ACHN (cell line): ENCODE measurements at places on chromosomes 12 and 14.

GRCh38 chr14:20782280-20782890 is 1.3 kb downstream of the RNASE6 start:
- no peak for DNase-seq

DNA sequence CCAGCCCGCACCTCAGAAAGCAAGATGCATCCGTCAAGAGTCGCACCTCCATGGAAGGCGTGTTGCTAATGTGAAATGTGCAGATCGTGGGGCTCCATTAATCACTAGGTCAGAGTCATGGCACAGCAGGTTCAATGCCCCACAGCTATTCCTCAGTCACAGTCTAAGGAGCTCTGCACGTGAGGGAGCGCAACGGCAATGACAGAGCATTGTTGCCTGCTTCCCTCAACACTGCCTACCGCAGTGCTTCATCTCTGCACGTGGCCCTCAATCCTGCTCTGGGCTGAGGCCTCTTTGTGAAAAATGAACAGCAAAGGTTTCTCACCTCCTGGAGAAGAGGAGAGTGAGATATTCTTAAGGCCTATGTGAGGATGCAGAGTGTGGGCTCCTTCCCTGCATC is 995.2 kb upstream of the TMEM132C start:
- no peak for DNase-seq

DNA sequence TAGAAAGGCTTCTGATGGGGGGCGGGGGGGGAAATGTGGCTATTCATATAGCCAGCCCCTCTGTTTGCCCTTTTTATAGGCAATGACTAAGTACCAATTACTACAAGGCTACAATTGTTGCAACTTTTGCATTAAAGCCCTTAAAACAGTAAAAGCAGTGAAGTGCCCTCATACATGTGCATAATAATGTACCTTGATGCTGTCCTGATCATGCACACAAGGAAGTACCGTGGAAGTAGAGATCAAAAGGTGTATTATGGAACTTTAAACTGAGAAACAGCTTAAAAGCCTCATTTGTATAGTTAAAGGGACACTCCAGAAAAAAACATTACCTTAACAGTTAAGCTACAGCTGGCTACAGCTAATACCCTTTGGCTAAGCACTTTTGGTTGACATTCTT is 111.8 kb downstream of the PLEKHG7 start:
- no peak for DNase-seq

DNA sequence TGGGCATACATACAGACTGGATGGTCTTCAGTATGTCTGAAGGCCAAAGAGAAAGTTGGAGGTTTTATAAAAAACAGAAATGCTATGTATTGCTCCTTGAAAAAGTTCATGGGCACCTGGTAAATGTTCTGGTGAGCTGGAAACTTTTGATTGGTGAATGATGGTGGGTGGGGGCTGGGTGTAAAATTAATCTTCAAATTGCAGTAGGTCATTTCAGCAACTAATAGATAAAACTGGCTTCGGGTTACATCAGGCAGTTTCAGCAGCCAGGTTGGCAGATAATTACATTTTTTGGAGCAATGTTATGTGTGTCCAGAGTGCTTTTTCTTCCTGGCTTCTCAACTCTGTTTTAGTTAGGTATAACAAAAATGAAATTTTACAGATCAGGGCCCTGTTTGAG is 35.3 kb downstream of the SDR9C7 start:
- no peak for DNase-seq

GRCh38 chr12:89691659-89692058 is 17.0 kb downstream of the ATP2B1 start:
- DNase-seq: no peak

DNA sequence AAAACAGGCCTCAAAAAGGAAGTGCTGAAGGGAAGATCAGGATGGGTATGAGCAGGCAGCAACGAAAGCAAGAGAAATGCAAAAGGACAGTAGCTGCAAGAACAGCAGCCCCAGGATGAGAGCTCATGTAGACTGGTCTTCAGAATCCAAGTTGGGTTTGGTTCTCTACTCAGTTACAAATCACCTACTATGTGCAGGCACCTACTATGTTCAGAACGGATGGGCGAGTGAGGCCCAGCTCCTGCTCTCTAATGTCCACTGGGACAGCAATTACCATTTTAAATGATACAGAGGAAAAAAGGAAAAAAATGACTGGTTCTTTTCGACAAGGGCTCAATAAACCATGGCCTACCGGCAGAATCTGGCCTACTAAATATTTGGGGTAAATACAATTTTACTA is 88.5 kb downstream of the RBM19 start:
- no peak for DNase-seq

- DNase-seq: no peak
Measured at GRCh38 chr12:104551313-104551931, 94.7 kb downstream of the CHST11 start.
